Kidney epithelial cell (primary cell): ENCODE measurements at places on chromosomes 7 and 10. TPM values are rescaled to one million over a fixed set of nuclear protein-coding genes. Genes with fewer than 3 reads are reported as not detected.

DNA sequence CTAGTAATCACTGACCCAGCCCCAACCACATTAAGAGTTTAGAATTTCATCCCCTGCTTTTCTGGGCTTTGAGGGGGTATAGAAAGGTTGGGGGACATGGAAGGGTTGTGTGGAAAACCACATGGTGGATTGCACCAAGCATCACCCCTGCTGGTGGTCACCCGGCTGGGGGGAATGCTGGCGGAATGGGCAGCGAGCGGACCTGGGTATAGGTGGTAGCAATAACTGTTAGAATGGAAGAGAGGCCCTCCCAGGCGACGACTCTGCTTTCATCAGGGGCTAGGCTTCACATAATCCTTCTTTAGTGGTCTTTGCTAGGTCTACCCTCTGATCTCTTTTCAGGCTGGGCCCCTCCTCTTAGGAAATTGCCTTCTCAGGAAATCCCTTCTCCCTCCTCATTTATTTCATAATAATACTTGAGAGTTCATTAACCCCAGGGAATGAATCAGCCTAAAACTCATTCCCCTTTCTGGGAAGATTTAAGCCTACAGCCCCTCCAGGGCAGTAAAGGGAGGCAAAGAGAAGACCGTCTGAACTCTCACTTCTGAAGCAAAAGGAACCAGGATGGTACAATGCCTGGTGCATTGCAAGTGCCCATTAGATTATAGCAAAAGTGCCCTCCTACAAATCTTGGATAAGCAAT lies 90.7 kb upstream of the LEP start:
- DNase-seq = no peak

Gene SGCE
- total RNA-seq = 24.9 and 33.6 TPM in 2 replicates

Gene ADIRF
- 0.41 TPM in 1 of 2 replicates, not detected in the other for total RNA-seq

- peak; percentile 99 for DNase-seq
These were observed 374.6 kb upstream of the ADARB2 start for GRCh38 chr10:2111965-2112364.

GRCh38 chr10:102918817-102919245 lies 737 bp downstream of the CNNM2 start:
- no peak for DNase-seq

Gene GPR15LG
- total RNA-seq = not detected in 2 replicates

Gene KCNH2
- 2.1 and 4.1 TPM in 2 replicates for total RNA-seq

DNA sequence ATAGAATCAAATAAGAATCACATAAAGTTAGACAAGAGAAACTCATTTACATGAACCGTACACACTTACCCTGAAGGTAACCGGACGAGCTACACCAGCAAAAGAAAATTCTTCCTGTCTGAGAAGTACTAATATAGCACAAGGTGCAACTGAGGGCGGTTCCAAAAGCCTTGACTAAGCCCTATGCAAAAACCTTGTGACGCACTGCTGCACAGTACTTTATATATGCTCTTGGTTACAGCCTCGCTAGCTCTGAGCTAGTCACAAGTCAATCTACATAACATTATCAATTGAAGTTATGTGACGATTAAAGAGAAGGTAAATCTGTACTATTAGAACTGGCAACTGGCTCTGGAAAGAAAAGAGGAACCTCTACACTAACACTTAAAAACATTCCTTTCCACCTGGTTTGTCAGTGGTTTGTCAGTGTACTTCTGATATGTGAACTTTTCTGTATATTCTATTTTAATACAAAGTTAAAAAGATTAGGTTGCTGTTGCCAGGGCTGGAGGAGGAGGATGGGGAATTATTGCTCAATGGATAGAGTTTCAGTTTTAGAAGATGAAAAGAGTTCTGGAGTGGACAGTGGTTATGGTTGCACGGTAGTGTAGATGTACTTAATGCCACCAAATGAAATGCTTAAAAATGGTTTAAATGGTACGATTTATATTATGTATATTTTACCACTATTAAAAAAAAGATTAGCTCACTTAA lies 21.6 kb downstream of the NT5C3A start:
- peak; percentile 25 for DNase-seq

DNA sequence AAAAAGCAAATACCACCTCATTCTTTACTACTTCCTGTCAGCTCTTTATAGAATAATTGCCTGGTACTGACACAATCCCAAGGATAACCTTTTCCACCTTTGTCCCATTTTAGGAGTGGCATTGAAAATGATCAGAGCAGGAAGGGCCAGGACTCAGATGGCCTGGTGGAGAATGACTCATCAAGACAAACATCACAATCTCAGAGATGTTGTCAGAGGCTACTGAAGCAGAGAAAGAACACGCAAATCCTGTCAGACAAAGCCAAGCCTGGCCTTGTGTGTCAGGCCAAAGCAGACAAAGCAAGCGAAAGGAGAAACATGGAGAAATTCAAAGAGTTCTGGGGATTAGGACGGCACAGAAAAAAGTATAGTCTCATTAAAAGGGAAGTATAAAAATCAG lies 40.9 kb downstream of the NSUN6 start:
- DNase-seq = peak; percentile 86

DNA sequence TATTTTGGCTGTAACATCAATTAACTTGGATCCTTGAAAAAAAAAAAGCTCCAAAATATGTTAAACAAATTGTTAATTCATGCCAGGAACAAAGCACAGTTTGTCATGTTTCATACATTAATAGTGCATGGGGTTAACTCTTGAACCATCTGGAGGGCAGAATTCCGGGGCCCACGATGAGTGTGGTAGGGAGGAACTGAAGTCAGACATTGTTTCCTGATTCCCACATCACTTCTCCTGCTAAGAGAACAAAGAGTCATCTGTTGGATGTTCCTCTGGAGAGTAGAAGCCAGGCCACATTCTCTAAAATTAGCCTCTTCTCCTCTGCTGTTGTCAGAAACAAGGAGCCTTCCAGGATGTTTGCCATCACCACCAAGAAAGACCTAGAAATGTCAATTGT lies 54.6 kb downstream of the TMEM178B start:
- DNase-seq = no peak

GRCh38 chr7:159310457-159311171 lies 165.9 kb upstream of the VIPR2 start:
- DNase-seq = no peak

Gene CPA2
- not detected in 2 replicates for total RNA-seq

- no peak for DNase-seq
These were observed 53.5 kb downstream of the DLG5 start for GRCh38 chr10:77872947-77873535.

Gene MBL2
- not detected in 2 replicates for total RNA-seq

DNA sequence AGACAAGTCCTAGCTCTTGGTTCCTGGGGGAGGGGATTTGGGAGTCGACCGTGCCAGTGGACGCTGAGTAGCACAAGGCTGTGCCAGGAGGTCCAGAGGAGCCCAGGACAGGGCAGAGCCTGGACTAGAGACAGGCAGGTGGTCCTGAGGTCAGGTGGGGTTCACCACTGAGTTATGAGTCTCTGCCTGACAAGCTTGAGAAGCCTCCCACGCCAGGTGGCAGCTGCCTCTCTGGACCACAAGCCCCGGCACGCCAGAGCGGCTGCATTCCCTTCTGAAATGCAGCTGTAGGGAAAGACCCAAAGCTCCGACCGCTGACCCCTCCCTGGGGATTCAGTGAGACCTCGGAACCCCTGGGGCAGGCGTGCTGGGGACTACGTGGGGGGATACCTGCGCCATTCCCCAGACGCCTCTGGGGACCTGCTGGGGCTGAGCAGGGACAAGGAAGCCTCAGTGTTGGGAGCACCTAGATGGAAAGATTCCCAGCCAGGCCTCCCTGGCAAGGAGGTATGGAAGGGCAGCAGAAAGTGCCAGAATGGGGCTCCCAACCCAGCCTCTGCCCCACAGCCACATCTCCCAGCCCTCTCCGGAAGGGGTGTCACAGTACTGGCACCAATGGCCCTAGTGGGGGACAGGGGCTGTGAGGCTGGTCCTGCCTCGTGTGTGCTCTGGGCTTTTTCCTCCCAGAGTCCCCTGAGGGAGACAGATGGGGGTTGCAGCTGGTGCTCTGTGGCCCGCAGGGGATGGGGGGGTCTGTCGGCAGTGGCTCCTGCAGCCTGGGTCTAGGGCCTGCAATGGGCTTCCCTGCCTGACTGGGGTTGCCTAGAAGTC lies 29.0 kb downstream of the PDGFA start:
- DNase-seq = no peak

- no peak for DNase-seq
These were observed 128.4 kb downstream of the ARHGAP22 start for GRCh38 chr10:48476279-48476982.

Gene OR9A2
- total RNA-seq = not detected in 2 replicates

DNA sequence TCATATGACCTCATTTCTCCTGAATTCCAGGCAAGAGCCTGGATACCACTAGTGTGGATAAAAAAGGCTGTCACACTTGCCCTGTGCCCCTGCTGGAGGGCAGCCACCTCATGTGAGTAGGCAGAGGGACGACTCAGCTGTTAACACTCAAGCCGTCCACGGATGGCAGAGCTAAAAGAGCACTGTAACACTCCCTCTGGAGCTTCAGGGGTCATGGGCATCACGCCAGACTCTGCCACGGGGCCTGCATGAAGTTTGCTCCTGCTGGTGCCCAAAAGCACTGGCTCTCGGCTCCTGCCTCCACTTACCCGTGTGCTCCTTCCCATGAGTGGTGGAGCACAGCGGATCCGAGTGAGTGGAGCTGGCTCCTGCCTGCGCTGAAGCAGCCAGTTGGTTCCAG lies 919.8 kb upstream of the C7orf33 start:
- DNase-seq = no peak

DNA sequence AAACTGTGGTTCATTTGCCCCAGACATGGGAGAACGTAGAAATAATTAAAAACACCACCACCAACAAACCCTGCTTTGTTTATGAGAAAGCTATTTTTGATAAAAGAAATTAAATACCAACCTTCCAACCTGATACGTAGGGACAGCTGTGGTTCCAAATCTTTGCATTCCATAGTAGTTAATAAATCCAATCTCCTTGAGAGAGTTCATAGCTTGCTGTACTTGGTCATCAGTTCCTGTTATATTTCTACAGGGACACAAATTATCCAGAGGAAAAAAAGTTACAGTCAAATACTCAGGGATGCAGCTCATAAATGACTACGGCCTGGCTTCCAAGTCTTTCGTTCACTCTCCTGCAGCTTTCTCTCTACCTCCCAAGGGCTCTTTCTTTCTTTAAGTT lies 41.1 kb downstream of the PUS7 start:
- no peak for DNase-seq

- no peak for DNase-seq
These were observed 16.7 kb upstream of the CADPS2 start for GRCh38 chr7:122902751-122903495.

- DNase-seq = no peak
These were observed 1.6 kb upstream of the CHCHD2 start for GRCh38 chr7:56107954-56108258.

Gene MOGAT3
- not detected in 2 replicates for total RNA-seq

- no peak for DNase-seq
These were observed 163.3 kb downstream of the JCAD start for GRCh38 chr10:29896053-29896452.
